ENCODE measurements at places on chromosomes 6 and 20.

DNA sequence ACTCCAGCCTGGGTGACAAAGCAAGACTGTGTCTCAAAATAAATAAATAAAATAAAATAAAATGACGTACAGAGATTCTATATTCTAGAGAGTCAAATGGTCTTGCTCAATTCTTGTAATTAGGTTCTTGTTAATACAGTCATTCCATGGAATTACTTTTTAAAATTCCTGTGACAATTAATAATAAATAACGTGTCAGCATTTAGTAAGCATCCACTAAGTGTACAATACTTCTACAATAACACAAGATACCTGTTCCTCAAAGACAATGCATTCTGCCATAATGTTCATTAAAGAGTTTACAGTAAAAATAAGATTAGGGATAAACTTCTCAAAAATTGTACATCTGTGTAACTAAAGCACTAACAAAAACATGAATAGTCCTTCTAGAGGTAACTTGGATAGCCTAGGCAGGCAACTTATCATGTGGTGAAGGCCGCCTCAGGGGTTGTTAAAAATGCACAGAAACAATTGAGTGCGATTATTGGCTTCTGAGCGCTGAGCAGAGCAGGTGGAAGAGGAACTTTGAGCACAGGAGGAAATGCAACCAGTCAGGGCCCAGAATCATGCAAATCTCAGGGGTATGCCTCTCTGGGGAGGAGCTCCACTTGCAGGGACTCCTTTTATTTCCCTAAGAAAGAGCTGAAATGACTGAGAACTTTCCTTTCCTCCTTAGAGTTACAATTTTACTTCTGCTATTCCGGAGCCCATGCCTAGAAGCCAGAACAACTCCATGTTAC lies 37.1 kb downstream of the QRSL1 start:
- no peak for DNase-seq

- DNase-seq, result no peak
Measured at GRCh38 chr20:57425150-57426013, 34.2 kb downstream of the RBM38 start.

- no peak for DNase-seq
Measured at GRCh38 chr6:3489027-3489757, 32.3 kb upstream of the SLC22A23 start.

- no peak for DNase-seq
Measured at GRCh38 chr20:61805781-61806180, 259.9 kb downstream of the TAF4 start.

GRCh38 chr6:137983269-137983668 lies 116.2 kb downstream of the TNFAIP3 start:
- DNase-seq, result no peak

DNA sequence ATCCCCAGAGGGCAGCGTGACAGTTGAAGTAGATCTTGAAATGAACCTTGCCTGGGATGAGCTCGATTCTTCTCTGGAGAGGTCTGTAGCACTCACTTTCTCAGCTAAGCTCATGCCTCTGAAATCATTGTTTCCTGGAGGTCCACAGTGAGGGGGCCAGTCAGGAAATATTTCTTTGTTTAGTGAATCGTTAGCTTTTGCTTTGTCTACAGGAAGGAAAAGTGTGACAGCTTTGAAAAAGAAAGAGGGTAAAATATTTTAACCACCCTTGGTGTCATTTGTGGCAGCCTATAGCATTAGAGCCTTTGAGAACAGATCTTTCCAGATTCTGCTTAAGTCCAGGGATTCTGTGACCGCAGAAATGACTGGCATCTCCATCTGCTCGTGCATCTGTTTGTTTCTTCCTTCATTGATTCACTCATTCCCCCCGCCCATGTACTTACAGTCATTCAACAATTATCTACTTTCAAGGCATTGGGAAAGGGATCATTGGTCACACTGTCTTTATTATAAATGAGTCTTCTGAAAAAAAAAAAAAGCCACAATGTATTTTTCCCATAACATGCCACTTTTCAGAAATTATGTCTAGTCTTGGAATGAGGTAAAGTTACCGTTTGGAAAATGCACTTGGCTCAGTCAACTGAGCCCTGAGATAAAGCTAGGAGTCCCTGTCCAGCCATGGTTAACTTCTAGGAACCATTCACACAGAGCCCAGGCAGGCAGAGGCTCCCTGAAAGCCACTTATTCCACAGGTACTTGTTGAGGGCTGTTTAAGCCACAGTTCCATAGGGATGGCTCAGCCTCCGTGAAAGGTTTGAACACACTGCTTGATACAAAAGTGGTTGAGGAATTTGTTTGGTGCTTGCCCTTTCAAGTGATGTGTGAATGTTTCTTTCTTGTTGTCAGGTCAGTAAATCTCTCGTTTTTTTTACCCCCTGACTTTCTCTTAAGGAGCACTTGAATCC lies 86.0 kb downstream of the TIAM2 start:
- DNase-seq, result no peak

DNA sequence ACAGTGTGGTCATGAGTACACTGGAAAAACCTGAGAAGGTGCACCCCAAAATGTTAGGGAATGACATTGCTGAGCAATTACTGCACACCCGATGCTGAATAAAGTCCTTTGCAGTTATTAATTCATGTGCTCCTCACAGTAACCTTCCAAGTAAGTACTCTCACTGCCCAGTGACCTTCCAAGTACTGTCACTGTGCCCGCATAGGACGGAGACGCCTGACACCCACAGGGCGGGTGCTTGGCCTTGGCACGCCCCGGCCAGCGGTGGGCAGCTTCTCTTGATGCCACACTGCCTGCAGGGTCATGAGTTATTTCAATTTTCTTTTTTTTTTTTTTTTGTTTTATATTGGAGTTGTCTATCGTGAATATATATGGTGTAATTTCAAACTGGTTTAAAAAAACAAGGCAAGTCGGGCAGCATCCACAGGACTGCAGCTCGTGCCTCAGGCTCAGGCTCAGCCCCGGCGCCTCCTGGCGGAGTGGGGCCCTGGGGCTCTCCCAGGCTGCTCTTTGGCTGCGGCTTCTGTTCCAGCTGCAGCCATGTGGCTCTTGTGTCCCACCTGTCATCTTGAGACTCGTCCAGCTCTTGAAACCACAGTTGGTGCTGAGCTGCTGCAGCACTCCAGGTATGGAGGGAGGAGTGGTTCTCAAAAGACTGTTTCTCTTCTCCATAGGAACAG lies 27.0 kb downstream of the PNLDC1 start:
- no peak for DNase-seq

- no peak for DNase-seq
Measured at GRCh38 chr20:63434599-63435378, 37.7 kb downstream of the KCNQ2 start.

GRCh38 chr6:108120311-108120710 lies 45.5 kb upstream of the NR2E1 start:
- DNase-seq, result no peak

DNA sequence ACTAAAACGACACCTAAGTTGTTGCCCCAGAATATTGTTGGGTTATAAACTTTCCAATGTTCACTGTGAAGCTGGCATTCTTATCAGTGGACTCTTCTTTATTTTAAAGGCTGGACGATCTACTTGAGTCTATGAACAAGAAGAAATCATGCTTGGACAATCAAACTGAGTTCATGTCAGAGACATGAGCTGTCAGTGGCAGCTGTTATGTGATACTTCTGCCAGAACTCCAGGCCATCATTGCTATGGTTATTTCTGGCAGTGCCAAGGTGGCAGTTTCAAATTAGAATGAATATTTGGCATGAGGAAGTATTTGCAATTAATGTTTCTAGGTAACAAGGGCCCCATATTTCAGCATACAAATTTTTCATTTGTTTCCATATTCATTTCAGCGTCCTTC lies 417.3 kb downstream of the LMBRD1 start:
- DNase-seq, result no peak

DNA sequence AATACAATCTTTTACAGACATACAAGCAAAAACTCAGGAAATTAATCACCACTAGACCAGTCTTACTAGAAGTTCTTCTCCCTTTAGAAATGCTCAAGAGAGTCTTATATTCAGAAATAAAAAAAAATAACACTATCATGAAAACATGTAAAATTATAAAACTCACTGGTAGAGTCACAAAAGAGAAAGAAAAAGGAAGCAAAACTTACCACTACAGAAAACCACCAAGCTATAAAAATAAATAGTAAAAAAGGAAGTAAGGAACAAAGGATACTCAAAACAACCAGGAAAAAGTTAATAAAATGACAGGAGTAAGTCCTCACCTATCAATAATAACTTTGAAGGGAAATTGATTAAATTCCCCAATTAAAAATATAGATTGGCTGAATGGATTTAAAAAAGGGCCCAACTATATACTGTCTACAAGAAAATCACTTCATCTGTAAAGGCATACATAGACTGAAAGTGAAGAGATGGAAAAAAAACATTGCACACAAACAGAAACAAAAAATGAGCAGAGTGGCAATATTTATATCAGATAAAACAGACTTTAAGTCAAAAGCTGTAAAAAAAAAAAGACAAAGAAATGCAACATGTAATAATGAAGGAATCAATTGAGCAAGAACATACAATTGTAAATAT lies 489.5 kb downstream of the KIF16B start:
- no peak for DNase-seq

GRCh38 chr20:59047938-59048680 lies 5.5 kb upstream of the PRELID3B start:
- DNase-seq, result no peak

GRCh38 chr6:70764706-70765105 lies 97.0 kb downstream of the SMAP1 start:
- no peak for DNase-seq

DNA sequence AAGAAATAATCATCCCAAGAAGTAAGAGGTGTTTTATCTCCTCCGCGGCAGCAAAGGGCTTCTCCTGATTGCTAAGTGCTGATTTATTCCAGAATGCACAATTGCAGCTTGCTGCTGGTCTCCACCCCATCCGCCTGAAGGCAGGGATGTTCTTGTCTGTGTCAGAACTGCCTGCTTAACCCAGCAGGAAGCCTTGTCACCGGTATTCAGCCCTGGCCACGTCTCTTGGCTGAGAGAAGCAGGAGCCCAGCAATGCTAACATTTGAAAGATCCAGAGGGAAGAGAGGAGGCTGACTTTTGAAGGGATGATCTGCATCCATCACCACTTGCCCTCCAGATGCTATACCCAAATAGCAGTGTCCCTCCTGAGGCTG lies 4.2 kb downstream of the SCML4 start:
- DNase-seq, result no peak

- no peak for DNase-seq
Measured at GRCh38 chr20:18678549-18679419, 90.9 kb downstream of the DTD1 start.

GRCh38 chr6:14231501-14232280 lies 114.1 kb downstream of the CD83 start:
- DNase-seq, result no peak

- no peak for DNase-seq
Measured at GRCh38 chr6:116385921-116386320, 15.2 kb downstream of the DSE start.

DNA sequence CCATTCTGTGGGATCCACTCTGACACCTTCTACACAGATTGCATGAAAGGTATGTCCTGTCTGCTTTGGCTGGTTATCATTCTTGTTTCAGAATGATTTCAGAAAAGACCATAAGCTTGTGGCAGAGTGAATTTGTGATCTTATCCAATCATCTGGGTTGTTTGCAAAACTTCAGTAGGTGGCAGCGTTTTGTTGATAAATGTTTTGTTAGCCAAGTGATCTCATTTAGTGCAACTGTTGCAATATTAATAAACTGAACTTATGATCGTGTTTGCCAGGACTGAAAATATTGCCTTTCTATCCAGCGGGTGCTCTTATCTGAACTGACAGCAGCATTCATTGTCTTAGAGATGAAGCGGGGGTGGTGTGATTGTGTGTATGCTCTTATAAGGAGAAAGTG lies 613.2 kb upstream of the NOX3 start:
- no peak for DNase-seq

DNA sequence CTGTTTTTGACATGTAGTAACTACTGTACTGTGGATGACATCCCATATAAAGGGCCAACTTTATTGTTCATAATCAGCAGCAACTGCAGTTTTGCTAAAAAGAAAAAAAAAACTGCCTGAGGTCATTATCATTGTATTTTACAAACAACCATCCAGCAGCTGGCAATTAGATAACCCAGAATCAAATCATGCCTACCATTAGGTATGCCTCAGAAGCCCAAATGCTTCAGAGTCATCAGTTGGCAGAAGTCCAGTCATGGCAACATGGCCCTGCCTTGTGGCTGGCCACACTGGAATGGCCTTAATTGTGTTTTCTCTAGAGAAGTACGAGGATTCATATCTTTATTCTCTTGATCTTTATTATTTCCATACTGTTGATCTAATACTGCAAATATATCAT lies 462.4 kb upstream of the NRSN1 start:
- DNase-seq, result no peak

GRCh38 chr20:17655865-17656479 lies 26.1 kb downstream of the RRBP1 start:
- DNase-seq, result no peak

- DNase-seq, result no peak
Measured at GRCh38 chr20:22515264-22515663, 69.1 kb downstream of the FOXA2 start.

Data from suprapubic skin (tissue), 4 donors.